ENCODE measurements at places on chromosomes 7 and 10.

GRCh38 chr10:84135836-84136235 is 3.5 kb upstream of the GHITM start:
- H3K4me1 ChIP-seq, result peaks cover 4% of the 10 kb centered on the region
- no peak overlapping the region for H3K4me3 ChIP-seq
- no peaks in the 10 kb centered on the region for H3K27me3 ChIP-seq
- H3K36me3 ChIP-seq, result no peaks in the 10 kb centered on the region
- DNase-seq, result no peak

DNA sequence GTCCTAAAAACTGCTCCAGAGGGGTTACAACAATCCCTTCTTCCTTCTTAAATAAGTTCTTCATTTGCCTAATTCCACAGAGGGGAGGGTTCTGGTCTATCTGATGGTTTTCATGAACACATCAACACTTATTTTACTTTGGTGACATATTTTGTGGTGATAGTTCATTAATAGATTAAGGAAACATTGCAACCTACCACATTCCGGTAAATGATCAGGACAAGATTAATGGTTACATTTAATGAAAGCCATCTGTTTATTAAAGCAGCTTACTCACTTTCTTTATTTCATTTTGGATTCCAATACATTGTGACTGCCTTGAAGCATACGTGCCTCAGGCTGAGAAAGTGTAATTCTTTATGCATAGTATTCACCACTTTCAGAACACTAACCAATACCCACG is 101.0 kb downstream of the SKIDA1 start:
- no peak overlapping the region for H3K27ac ChIP-seq
- DNase-seq, result no peak
- H3K36me3 ChIP-seq, result no peaks in the 10 kb centered on the region
- no peaks in the 10 kb centered on the region for H3K4me1 ChIP-seq
- H3K27me3 ChIP-seq, result no peaks in the 10 kb centered on the region

- H3K27me3 ChIP-seq, result no peaks in the 10 kb centered on the region
- H3K36me3 ChIP-seq, result no peaks in the 10 kb centered on the region
- H3K27ac ChIP-seq, result no peak within 1 kb of the TSS
- peak within 1 kb of the TSS; percentile 53 for H3K4me3 ChIP-seq
- H3K4me1 ChIP-seq, result no peaks in the 10 kb centered on the region
- DNase-seq, result no peak
These were observed at the start of gene ZC3HAV1L for GRCh38 chr7:139035586-139036353. TSS of gene ZC3HAV1L (minus strand) at chr7:139036042. CDS start at chr7:139036017, 25 bp downstream.

DNA sequence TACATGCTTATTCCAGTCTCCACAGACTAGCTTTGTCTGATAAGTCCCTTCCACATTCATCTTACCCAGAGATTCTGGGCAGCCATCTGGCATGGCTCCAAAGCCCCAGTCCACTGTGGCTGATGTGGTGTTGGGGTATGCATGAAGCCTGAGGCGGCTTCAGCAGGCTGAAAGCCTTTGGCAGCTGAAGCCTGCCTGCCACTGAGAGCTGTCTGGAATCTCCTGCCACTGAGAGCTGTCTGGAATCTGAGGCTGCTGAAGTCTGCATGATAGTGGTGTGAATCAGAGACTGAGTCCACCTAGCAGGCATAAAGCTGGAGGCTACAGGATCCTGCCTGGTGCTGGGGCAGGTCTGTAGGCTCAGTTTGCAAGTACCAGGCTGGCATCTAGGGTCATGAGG is 87.1 kb downstream of the DYNC1I1 start:
- H3K27me3 ChIP-seq, result no peaks in the 10 kb centered on the region
- H3K36me3 ChIP-seq, result no peaks in the 10 kb centered on the region
- H3K4me3 ChIP-seq, result no peak overlapping the region
- no peak for DNase-seq
- no peaks in the 10 kb centered on the region for H3K4me1 ChIP-seq
- no peak overlapping the region for H3K27ac ChIP-seq

- H3K4me3 ChIP-seq, result no peak overlapping the region
- H3K36me3 ChIP-seq, result no peaks in the 10 kb centered on the region
- no peak for DNase-seq
- H3K27me3 ChIP-seq, result no peaks in the 10 kb centered on the region
- no peak overlapping the region for H3K27ac ChIP-seq
These were observed 51.3 kb upstream of the WIPF3 start for GRCh38 chr7:29754874-29755490.

- no peak for DNase-seq
- no peaks in the 10 kb centered on the region for H3K27me3 ChIP-seq
- peaks cover 4% of the 10 kb centered on the region for H3K4me1 ChIP-seq
- H3K4me3 ChIP-seq, result no peak overlapping the region
These were observed 238.1 kb upstream of the CSTF2T start for GRCh38 chr10:51937308-51938140.

- H3K4me1 ChIP-seq, result no peaks in the 10 kb centered on the region
- no peak overlapping the region for H3K4me3 ChIP-seq
- H3K36me3 ChIP-seq, result no peaks in the 10 kb centered on the region
These were observed 128.1 kb downstream of the SLIT1 start for GRCh38 chr10:97057491-97058235.

- DNase-seq, result no peak
- no peak overlapping the region for H3K4me3 ChIP-seq
- no peaks in the 10 kb centered on the region for H3K36me3 ChIP-seq
- H3K27me3 ChIP-seq, result peaks cover 48% of the 10 kb centered on the region
- H3K27ac ChIP-seq, result no peak overlapping the region
These were observed 1.2 kb downstream of the CYP2E1 start for GRCh38 chr10:133528296-133528844.

GRCh38 chr10:116043861-116044260 is 229.1 kb downstream of the GFRA1 start:
- H3K4me1 ChIP-seq, result no peaks in the 10 kb centered on the region
- H3K27me3 ChIP-seq, result no peaks in the 10 kb centered on the region
- H3K36me3 ChIP-seq, result no peaks in the 10 kb centered on the region

GRCh38 chr7:91330191-91330808 is 66.1 kb downstream of the FZD1 start:
- H3K36me3 ChIP-seq, result no peaks in the 10 kb centered on the region
- H3K4me1 ChIP-seq, result no peaks in the 10 kb centered on the region
- no peak overlapping the region for H3K27ac ChIP-seq

DNA sequence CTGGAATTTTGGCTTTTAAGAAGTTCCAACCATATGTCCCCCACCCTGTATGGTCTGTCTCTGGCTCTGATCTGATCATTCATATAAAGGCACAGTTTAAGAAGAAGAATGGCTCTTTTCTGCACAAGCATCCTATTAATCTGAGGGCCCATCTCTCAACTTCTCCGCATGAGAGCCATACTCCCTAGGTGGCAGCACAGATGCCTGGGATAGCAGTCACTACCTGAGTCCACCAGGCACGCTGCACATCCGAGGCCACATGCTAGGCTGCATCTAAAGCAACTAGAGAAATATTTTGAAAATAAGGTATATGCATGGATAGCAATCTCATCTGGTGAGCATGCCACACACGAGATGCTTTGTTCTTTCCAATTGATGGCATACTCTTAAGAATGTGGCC is 565.5 kb downstream of the PARD3 start:
- no peak for DNase-seq
- no peaks in the 10 kb centered on the region for H3K27me3 ChIP-seq
- H3K4me1 ChIP-seq, result no peaks in the 10 kb centered on the region
- no peak overlapping the region for H3K4me3 ChIP-seq

DNA sequence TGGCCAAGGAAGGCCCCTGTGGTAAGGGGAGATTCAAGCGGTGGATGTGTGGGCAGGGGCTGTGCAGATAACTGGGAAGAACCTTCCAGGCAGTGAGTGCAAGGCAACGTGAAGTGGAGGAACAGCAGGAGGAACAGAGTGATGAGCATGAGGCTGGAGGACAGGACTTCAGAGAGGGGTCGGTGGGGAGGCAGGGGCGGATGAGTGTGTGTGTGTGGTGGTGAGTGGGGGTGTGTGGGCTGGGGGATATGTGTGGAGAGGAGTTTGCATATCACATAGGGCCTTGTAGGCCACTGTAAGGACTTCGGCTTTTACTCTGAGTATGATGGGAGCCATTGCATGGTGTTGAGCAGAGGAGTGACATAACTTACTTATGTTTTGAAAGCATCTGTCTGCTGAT is 73.8 kb downstream of the SYPL1 start:
- H3K36me3 ChIP-seq, result no peaks in the 10 kb centered on the region
- H3K27me3 ChIP-seq, result no peaks in the 10 kb centered on the region
- H3K4me3 ChIP-seq, result no peak overlapping the region
- peak; percentile 1 for DNase-seq

GRCh38 chr7:112056409-112056808 is 149.8 kb downstream of the DOCK4 start:
- no peaks in the 10 kb centered on the region for H3K36me3 ChIP-seq
- peaks cover 56% of the 10 kb centered on the region for H3K4me1 ChIP-seq
- H3K27me3 ChIP-seq, result no peaks in the 10 kb centered on the region
- H3K27ac ChIP-seq, result peak overlapping the region; percentile 66
- peak; percentile 78 for DNase-seq
- no peak overlapping the region for H3K4me3 ChIP-seq

All from MM.1S (cell line).